ENCODE measurements at places on chromosomes 5 and 9. TPM values are rescaled to one million over a fixed set of nuclear protein-coding genes. Genes with fewer than 3 reads are reported as not detected.

GRCh38 chr9:124454296-124454695, 4.0 kb downstream of the ADGRD2 start:
- H3K27me3 ChIP-seq: peaks cover 32% of the 10 kb centered on the region
- DNase-seq: no peak
- no peak overlapping the region for H3K4me3 ChIP-seq
- peaks cover 8% of the 10 kb centered on the region for H3K4me1 ChIP-seq

GRCh38 chr5:157912621-157913325, 53.8 kb upstream of the CLINT1 start:
- no peak overlapping the region for H3K27ac ChIP-seq
- H3K4me3 ChIP-seq: no peak overlapping the region
- no peak for DNase-seq
- no peaks in the 10 kb centered on the region for H3K36me3 ChIP-seq
- peaks cover 20% of the 10 kb centered on the region for H3K4me1 ChIP-seq
- H3K27me3 ChIP-seq: no peaks in the 10 kb centered on the region

- no peaks in the 10 kb centered on the region for H3K4me1 ChIP-seq
- H3K27me3 ChIP-seq: no peaks in the 10 kb centered on the region
- no peak overlapping the region for H3K27ac ChIP-seq
- DNase-seq: no peak
- H3K36me3 ChIP-seq: no peaks in the 10 kb centered on the region
Measured at GRCh38 chr5:169758886-169759285, 121.8 kb downstream of the DOCK2 start.

- DNase-seq: no peak
- no peaks in the 10 kb centered on the region for H3K36me3 ChIP-seq
- no peak overlapping the region for H3K27ac ChIP-seq
Measured at GRCh38 chr9:114694146-114694545, 12.2 kb upstream of the TEX48 start.

Gene C9orf153
- total RNA-seq: 0.54 TPM

GRCh38 chr5:82584631-82585030, 306.5 kb upstream of the RPS23 start:
- H3K27ac ChIP-seq: no peak overlapping the region
- H3K4me3 ChIP-seq: no peak overlapping the region
- H3K27me3 ChIP-seq: no peaks in the 10 kb centered on the region
- no peak for DNase-seq

Gene DOLPP1
- 3.9 TPM for total RNA-seq

DNA sequence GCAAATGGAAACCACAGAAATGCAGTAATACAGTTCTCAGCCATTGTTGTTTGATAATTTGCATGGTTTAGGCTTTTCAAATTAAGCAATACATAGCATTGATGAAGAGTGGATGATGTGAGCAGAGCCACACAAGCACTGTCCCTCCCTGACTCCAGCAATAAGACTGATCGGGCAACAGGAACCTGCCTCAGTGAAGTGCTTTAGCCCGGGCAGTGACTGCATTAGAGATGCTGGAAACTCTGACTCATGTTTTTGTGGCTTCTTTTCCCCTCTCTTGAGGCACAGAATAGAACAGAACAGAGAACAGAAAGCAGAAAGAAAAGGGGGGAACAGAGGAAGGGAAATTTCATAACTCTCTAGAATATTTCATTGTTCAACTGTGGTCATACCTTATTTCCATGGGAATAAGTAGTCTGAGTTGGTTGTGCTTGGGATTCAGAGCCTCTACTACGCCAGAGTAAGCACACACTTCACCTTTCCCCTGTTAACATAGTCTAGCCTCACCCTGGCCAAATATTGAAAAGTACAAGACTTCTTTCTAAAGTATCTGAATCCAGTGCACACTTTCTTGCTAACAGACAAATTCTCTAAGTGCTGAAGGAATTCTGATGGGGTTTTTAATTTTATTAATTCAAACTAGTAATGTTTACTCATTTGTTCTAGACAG, 164.8 kb upstream of the VCAN start:
- no peaks in the 10 kb centered on the region for H3K36me3 ChIP-seq
- no peak for DNase-seq
- no peaks in the 10 kb centered on the region for H3K4me1 ChIP-seq
- no peaks in the 10 kb centered on the region for H3K27me3 ChIP-seq
- peak overlapping the region; percentile 89 for H3K27ac ChIP-seq

Gene SLC34A1
- not detected for total RNA-seq

- no peak overlapping the region for H3K4me3 ChIP-seq
- no peaks in the 10 kb centered on the region for H3K36me3 ChIP-seq
- no peaks in the 10 kb centered on the region for H3K27me3 ChIP-seq
- H3K4me1 ChIP-seq: peaks cover 27% of the 10 kb centered on the region
- H3K27ac ChIP-seq: no peak overlapping the region
- no peak for DNase-seq
Measured at GRCh38 chr5:53041071-53041692, 52.0 kb downstream of the ITGA2 start.

Gene SLC36A2
- total RNA-seq: not detected

GRCh38 chr5:155620821-155621410, 607.4 kb downstream of the KIF4B start:
- no peak overlapping the region for H3K27ac ChIP-seq
- H3K4me1 ChIP-seq: no peaks in the 10 kb centered on the region
- no peak for DNase-seq
- H3K27me3 ChIP-seq: no peaks in the 10 kb centered on the region
- no peaks in the 10 kb centered on the region for H3K36me3 ChIP-seq

DNA sequence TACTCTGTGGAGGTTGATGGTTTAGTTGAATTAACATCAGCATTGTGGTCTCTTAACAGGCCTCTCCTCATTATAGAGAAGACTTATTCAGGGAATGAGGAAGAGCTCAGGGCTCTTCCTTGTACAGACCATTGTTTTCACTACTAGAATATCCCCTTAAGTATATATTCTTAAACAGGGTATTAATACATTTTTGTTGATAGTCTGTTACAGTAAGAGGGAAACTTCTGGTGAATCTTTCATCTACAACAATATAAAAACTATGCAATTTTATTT, 330.7 kb downstream of the ADGRV1 start:
- no peaks in the 10 kb centered on the region for H3K4me1 ChIP-seq
- no peak overlapping the region for H3K27ac ChIP-seq
- H3K27me3 ChIP-seq: no peaks in the 10 kb centered on the region
- DNase-seq: no peak
- H3K4me3 ChIP-seq: no peak overlapping the region
